ENCODE measurements at places on chromosomes 6 and 20.
A peak's percentile ranks its signal among the peaks of the same experiment; 100 is the strongest.

GRCh38 chr6:7246401-7247178, 66.4 kb downstream of the SSR1 start:
- no peak for DNase-seq

DNA sequence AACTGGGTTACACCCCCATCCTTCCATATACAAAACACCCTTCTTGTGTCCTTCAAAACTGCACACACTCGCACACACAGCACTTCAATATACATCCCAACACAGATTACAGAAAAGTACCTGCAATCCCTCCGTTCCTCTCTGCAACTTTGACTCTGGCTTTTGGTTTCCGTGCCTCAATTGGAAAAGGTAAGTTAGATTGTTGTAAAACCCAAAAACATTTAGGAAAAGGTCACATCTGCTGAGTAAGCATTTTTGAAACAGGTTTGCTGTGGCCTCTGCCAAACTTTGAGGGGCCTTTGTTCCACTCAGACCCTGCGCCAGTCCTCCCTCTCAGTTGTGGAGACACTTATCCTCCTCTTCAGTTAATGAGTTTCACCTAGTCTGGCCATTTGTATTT, 4.2 kb downstream of the NKX2-4 start:
- no peak for DNase-seq

GRCh38 chr6:107021446-107022185, 6.4 kb upstream of the MTRES1 start:
- no peak for DNase-seq

DNA sequence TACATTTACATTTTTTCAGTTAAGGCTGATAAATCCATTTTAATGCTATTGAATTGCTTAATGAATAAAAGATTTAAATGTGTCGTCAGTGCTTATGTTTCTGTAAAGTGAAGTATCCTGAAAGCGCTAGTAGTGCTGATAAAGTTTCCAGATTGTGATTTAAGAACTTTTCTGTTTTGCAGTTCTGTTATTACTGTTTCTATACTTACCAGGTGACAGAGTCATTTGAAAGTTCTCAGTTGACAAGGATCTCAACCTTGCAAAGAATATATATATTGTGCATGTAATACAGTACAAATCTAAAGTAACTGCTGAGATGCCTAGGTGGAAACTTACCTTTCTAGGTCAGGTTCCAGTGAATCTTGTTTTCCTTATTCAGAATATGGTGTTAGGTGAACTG, 201.8 kb downstream of the ARID1B start:
- no peak for DNase-seq

- no peak for DNase-seq
Observed at GRCh38 chr20:41782255-41782654, 164.1 kb upstream of the CHD6 start.

DNA sequence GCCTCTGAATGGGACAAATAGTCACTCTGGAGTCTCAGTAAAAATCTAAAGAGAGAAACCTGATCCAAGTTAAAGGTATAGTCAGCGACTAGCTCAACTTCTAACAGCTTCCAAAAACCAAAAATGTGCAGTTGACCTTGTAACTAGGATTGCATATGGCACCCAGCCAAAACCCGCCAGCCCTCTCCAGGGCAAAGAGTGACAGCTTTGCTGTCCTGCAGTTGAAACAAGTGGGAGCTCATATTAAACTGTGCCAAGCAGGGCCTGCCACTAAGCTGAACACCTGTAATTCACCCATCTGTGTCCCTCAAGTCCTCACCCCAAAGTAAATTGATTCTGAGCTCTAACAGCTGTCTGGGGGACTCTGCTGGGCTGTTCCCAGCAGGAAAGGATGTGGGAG, 695.3 kb downstream of the MAFB start:
- no peak for DNase-seq

DNA sequence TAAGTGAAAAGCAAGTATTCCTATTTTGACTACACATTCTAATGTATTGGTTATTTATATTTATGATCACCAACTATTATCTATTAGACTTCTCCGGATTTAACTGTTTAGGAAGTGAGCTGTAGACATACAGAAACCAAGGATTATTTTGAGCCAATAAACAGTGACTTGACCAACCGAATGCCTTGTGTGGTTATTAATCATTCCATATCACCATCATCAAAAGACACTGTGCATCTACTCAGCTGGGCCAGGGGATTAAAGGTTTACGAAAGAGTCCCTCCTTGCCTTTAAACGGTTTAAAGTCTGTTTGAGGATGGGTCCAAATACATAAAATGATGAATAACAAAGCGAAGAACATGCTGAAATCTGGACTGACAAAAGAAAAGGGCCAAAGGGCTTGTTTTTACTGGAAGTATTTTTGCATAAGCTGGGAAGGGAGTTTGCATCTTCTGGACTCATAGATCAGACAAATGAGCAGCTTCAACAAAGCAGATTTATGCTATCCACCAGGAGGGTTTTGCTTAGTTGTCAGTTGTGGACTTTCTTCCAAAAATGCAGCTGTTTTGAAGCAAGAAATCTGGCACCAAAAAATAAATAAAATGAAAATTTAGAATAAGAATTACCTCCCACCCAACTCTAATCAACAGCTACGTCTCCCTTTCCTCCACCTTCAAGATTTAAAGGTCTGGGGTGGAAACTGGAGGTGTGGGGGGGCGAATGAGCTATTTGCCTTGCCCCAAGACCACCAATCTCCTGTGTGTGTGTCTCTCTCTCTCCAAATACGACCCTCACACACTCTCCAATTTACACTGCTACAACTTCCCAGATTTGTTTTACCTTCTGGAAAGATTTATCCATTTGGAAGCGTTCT, 33.6 kb upstream of the ID4 start:
- no peak for DNase-seq

- DNase-seq, result peak; percentile 79
Observed at GRCh38 chr20:38143646-38144554, 21.2 kb downstream of the TGM2 start.

- DNase-seq, result no peak
Observed at GRCh38 chr6:11830105-11830504, 51.5 kb upstream of the ADTRP start.

GRCh38 chr6:102223942-102224341, 830.4 kb downstream of the GRIK2 start:
- DNase-seq, result no peak

DNA sequence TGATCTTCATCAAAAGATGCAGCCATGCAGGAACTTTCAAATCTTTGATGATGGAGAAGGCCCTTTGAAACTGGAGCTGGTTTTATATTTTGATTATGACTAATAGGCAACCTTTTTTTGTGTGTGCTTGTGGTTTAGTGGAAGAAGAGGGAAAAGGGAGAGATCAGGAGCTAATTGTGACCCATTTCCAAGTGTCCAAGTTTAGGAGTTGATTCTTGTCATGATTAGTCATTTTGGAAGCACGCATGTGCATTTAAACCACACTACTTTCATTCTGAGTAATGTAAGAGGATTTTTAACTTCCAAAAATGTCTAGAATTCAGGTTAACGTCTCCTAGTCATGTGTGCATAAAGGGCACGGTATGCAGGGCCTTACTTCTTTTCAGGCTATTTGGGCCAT, 3.5 kb downstream of the FOXO3 start:
- peak; percentile 97 for DNase-seq

- DNase-seq, result no peak
Observed at GRCh38 chr6:35377002-35377401, 34.6 kb downstream of the PPARD start.

DNA sequence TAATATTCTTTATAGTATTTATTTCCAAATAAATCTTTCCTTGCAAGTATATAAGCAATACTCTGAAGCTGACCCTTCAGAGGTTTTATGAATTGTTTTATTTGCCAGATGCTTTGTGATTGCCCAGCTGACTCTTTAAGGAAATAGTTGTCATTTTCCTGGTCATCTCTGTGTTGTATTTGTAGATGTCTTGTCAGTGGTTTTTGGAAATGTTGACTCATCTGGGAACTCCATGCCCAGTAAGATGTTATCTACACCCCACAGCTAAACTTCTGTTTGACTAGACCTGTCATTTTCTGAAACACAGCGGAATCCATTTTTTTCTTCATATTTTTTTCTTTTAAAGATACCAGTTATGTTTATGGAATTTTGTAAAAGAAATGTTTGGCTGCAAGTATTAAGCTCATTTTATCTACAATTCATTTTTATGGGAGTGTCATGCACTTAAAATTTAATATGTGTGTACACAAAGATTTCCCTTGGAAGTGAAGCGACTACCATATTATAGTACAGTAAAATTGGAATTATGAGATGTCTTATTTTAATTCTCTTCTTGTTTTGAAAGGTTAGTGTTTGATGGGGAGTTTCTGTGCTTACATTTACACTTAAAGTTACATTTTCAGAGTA, 491.0 kb downstream of the NKAIN2 start:
- peak; percentile 28 for DNase-seq

GRCh38 chr6:3372912-3373554, 83.8 kb downstream of the SLC22A23 start:
- DNase-seq, result no peak
